ENCODE measurements at places on chromosomes 6 and 20.
A peak's percentile ranks its signal among the peaks of the same experiment; 100 is the strongest.

GRCh38 chr6:56477241-56477640, 165.4 kb downstream of the DST start:
- no peak for DNase-seq

DNA sequence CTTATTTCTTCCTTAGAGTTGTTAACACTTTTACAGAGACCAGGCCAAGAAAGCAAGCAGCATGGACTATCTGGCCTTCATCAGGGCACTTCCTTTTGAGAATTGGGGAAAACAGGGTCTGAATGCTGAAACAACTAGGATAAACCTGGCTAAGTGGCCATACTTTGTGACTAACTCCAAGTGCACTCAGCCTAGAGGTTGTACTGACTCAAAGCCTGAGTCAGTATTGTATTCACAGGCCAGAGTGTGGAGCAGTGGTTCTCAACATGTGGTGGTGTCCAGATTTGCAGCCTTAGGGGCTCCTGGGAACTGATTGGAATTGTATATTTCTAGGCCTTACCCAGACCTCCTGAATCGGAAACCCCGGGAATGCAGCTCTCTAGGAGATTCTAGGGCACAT, 20.1 kb downstream of the SEC23B start:
- no peak for DNase-seq

DNA sequence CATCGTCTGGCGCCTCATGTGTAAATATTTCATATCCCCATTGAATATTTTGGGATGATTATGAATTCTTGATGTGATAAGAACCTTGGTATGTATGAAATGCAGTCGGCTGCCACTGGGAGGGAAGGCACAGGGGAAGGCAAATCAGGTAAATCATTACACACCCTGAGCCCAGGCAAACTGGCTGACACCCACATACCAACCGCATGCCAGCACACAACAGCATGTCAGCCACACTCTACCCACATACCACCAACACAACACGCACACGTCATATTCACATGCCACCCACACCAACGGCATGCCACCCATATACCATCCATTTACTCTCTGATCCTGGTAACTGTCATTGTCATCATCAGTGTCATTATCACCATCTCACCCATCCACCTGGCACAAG, 28.3 kb upstream of the MDGA1 start:
- DNase-seq: peak; percentile 42

- no peak for DNase-seq
Observed at GRCh38 chr20:58621906-58622548, 29.1 kb upstream of the STX16 start.

- no peak for DNase-seq
Observed at GRCh38 chr6:73579389-73579788, 58.6 kb upstream of the EEF1A1 start.

DNA sequence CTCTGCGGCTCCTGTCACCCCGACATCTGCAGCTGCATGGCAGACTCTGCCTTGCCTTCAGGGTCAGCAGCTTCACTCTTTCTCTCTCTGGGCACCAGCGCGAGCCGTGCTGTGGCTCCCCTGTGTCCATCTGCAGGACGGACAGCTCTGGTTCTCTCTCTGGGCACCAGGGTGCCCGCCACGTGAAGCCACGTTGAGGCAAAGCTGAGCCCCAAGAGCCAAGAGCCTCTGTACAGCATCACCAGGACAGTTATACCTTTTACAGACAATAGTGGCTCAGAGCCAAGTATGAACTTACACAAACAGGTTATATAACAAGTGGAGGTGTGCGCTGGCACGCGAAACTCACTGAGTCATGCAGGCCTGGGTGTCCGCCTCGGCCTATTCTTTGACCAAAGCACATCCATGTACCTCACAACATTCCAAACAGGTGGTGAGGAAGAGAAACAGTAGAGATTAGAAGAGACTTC, 50.8 kb downstream of the FAM50B start:
- DNase-seq: no peak
